ENCODE measurements at places on chromosomes 3 and 15.

DNA sequence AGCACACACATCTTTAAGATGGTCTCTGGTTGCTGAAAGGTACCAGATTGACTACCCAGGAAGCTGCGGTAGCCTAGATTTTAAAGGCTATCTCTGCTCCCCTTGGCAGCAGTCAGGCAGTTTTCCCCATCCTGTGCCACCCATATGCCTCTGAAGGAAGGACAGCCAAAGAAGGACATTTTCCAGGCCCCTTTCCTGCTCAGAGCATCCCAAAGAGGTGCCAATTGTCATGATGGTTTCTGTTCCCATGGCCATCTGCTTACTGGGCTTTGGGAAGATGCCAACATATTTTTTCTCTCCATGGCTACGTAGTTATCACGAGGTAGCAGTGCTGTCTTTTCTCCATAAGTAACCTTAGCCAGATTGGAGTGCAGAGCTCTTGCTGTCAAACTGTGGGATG, 39.7 kb downstream of the UNC13C start:
- DNase-seq, result no peak

- DNase-seq, result no peak
Measured at GRCh38 chr3:84547971-84548970, 410.5 kb upstream of the CADM2 start.

DNA sequence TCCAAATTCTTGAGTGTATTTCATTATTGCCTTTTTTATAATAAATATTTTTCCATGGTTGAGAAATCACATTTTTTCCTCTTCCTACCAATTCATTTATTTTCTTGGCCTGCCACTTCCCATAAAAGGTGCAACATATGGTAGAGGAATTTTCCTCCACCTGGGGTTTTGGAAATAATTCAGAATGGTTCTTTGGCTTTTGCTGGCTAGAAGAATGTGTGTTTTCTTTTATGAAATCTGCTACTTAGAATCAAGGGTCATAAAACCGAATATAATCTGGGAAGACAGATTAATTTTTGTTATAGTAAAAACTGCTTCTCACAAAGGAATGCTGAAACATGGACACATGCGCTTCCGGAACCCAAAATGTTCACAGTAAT, 54.0 kb upstream of the POMGNT2 start:
- no peak for DNase-seq

GRCh38 chr3:106673926-106674569, 703.2 kb upstream of the CCDC54 start:
- no peak for DNase-seq

- no peak for DNase-seq
Measured at GRCh38 chr3:100399341-100400071, 1.4 kb downstream of the TOMM70 start.

- DNase-seq, result no peak
Measured at GRCh38 chr15:33419701-33420100, 108.9 kb downstream of the RYR3 start.

Measured in NCI-H187 treated with DMSO at 0.1 percent for 48 hours (cell line).